T-cell (primary cell): ENCODE measurements at places on chromosomes 16 and 17.
A peak's percentile ranks its signal among the peaks of the same experiment; 100 is the strongest.

DNA sequence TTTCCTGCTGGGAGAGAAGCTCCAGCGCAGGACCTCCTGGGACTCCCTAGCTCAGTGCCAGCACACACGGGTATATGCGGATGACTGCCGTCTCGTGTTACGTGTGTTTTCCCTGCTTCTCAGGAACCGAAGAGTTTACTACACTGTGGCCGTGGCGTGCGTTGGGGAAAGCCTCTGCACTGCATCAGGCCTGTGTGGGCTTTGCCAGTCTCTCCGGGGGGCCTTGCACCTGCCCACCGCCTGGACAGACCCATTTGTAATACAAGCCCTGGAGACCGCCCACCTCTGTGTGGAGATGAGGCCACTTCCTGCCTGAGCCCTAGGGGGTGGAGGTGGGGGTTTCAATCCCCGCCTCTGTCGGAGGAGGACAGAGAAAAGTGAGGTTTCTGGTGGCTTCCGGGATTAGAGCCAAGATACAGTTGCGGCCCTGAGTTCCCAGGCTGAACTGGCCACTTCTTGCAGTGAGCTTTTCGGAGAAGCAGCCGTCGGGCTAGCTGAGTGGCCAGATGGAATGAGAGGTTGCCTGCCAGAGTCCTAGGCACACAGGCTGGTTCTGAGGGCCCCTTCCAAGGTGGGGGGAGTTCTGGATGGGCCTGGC is 43.4 kb upstream of the GSE1 start:
- peak; percentile 43 for DNase-seq

DNA sequence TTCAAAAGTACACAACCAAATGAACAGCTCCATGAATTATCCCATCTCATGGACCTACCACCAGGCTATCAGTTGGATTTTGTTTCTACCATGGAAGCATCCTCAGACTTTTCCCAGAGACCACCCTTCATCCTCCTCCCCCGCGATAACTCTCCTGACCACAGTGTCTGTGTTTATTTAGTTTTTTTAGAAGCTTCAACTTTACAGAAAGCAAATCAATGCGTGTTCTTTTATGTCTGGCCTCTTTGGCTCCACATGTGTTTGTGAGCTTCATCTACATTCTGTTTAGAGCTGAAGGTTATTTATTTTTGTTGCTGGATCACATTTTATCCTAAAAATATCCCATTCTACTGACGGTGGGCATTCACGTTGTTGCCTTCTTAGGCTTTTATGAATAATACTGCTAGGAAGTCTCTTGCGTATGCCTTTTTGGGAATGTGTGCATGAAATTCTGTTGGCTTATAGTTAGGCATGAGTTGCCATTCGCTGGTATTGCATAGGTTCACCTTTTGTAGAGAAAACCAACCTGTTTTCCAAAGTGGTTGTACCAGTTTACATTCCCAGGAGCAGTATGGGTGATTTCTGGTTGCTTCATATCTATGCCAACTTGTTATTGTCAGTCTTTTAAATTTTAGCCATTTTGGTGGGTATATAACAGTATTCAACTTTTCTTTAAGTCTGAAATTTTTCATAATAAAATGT is 83.0 kb downstream of the CMIP start:
- DNase-seq, result no peak

GRCh38 chr17:73566905-73567782 is 77.1 kb downstream of the SDK2 start:
- DNase-seq, result no peak

- no peak for DNase-seq
Measured at GRCh38 chr17:42608305-42609181, 631 bp downstream of the RETREG3 start.

- no peak for DNase-seq
Measured at GRCh38 chr16:68365167-68365817, 54.5 kb downstream of the PRMT7 start.

- no peak for DNase-seq
Measured at GRCh38 chr17:80349751-80350150, 65.2 kb upstream of the ENDOV start.

- DNase-seq, result no peak
Measured at GRCh38 chr17:2937331-2938003, 125.9 kb downstream of the OR1D5 start.

DNA sequence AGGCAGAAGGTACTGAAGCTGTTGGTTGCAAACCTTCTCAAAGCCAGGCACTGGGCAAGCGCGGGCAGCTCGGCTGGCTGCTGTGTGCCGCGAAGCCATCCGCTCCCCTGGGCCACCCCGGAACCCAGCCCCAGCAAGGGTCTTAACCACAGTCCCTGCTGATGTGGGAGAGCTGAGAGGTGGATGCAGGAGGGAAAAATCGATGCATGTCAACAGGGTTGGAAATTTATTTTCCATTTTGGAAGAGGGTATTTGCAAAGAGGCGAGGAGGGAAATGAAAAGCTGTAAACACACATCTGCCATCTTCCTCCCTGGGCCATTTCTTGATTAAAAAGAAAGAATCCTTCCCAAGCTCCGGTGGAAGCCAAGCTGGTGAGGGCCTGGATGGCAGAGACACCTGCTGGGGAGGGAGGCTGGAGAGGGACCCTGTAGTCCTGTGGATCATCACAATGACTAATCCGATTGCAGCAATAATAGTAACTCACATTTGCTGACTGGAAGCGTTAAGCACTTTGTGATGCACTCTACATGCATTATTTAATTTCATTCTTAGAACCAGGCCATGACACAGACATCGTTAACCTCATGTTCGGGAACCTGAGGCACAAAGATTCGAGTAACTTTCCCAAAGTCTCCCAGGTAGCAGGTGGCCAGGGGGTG is 13.9 kb upstream of the TBX2 start:
- DNase-seq, result no peak

GRCh38 chr17:50388728-50389127 is 8.6 kb downstream of the LRRC59 start:
- DNase-seq, result no peak

- no peak for DNase-seq
Measured at GRCh38 chr16:35391328-35391727, 1931.9 kb downstream of the TP53TG3F start.

DNA sequence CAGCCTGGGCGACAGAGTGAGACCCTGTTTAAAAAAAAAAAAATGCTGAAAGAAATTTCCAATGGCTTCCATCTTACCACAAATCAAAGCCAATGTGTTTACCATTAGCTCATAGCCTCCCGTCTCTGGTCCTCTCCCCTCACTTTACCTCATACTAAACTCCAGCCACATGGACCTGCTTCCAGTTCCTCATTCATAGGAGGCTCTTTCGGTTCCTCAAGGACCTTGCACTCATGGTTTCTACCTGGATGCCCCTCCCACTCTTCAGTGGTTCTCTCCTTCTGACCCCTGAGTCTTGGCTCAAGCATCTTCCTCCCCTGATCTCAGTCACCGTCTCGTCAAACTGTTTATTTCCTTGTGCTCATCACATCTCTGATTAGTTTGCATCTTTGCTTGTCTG is 3.8 kb upstream of the DEF8 start:
- DNase-seq, result no peak

GRCh38 chr17:27640790-27641189 is 9.8 kb downstream of the LGALS9 start:
- DNase-seq, result no peak

GRCh38 chr16:81623365-81624102 is 155.6 kb upstream of the PLCG2 start:
- peak; percentile 45 for DNase-seq

- DNase-seq, result no peak
Measured at GRCh38 chr16:57865746-57866528, 63.6 kb upstream of the KIFC3 start.

GRCh38 chr17:1124896-1125787 is 54.6 kb downstream of the ABR start:
- no peak for DNase-seq

GRCh38 chr17:1995907-1996799 is 29.0 kb downstream of the RTN4RL1 start:
- DNase-seq, result no peak

- no peak for DNase-seq
Measured at GRCh38 chr16:10607157-10607556, 26.8 kb upstream of the EMP2 start.

GRCh38 chr16:28210979-28211588 is 681 bp downstream of the XPO6 start:
- DNase-seq, result peak; percentile 61

GRCh38 chr16:67760206-67760955 is 41.3 kb upstream of the GFOD2 start:
- no peak for DNase-seq

- no peak for DNase-seq
Measured at GRCh38 chr17:82236142-82236971, 7.5 kb downstream of the SLC16A3 start.

- DNase-seq, result peak; percentile 2
Measured at GRCh38 chr17:6548578-6549330, 7.6 kb downstream of the PITPNM3 start.

DNA sequence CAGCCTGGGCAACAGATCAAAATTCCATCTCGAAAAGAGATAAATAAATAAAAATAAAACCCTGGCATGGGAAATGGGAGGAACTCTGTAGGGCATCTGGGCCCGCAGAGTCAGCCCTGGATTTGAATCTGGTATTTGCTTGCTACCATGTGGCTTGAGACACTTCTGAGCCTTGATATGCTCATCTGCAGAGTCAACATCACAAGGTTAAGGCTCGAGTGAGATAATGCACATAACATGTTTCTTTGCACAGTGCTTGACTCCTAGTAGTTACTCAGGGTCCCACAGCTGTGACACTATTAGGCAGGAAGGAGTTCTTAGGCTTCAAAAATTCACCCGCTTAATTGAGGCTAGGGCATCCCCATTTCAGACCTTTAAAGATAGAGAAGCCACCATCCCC is 21.3 kb downstream of the CDK5RAP3 start:
- no peak for DNase-seq

DNA sequence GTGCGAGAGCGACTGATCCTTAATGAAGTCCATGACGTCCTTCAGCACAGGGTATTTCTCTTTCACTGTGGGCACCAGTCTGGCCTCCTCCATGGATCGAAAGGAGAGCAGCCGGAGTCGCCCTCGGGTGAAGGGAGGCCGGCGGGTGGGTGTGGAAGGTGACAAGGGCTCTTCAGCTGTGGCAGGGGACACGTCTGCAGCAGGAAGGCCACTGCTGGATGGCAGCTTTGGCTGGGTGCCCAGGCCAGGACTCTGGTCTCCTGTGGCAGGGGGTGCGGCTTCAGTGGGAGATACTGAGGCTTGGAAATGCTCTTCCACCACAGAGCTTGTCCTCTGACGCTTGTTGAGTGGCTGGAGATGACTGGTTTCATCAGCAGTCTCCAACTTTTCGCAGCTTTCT is 78.5 kb downstream of the ZZEF1 start:
- no peak for DNase-seq

GRCh38 chr17:63039342-63039741 is 73.3 kb downstream of the TANC2 start:
- DNase-seq, result no peak

- no peak for DNase-seq
Measured at GRCh38 chr16:1175566-1176279, 22.8 kb downstream of the CACNA1H start.

- no peak for DNase-seq
Measured at GRCh38 chr16:53503991-53504663, 1.1 kb upstream of the AKTIP start.

DNA sequence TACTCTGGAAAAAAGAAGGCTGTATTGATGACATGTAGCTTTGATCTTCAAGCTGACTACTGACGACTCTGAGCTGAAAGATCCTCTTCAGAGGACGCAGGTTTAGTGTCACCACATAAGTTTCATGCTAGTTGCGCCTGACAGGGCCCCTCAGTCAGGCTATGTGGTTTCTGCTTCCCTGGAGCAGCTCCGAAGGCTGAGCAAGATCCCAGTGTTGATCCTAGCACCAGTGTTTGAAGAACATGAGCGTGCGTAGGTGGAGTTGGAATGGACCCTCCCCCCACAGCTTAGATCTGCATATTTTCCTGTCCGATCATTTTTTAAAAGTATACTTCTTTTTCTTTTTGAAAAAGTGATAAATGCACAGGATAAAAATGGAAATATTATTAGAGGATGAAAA is 17.3 kb downstream of the BANP start:
- DNase-seq, result no peak

DNA sequence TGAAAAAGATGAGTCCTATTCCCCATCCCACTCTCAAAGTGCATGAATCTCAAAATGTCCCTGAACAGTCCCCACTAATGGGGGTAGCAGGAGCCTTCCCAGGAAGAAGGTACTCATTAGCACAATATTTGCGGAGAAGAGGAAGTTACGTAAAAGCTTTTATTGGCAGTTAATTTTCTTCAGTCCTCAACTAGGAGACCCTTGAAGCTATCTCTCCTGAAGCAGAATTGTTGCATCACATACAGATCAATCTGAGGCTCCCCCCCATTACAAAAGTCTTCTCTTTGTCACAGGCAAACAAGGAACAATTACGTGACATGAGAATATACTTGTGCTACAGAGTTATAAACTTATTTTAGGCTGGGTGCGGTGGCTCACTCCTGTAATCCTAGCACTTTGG is 14.2 kb downstream of the SLFN12L start:
- DNase-seq, result no peak

GRCh38 chr16:84738255-84739038 is 38.6 kb downstream of the USP10 start:
- peak; percentile 56 for DNase-seq

GRCh38 chr16:56871172-56871593 is 6.2 kb downstream of the SLC12A3 start:
- DNase-seq, result no peak

- DNase-seq, result no peak
Measured at GRCh38 chr17:59425085-59425931, 93.9 kb downstream of the YPEL2 start.

- DNase-seq, result no peak
Measured at GRCh38 chr16:65876056-65876408, 490.5 kb upstream of the CDH5 start.

GRCh38 chr16:89615596-89616090 is 2.2 kb downstream of the DPEP1 start:
- DNase-seq, result peak; percentile 17

- no peak for DNase-seq
Measured at GRCh38 chr17:69045646-69046045, 15.1 kb downstream of the ABCA9 start.

DNA sequence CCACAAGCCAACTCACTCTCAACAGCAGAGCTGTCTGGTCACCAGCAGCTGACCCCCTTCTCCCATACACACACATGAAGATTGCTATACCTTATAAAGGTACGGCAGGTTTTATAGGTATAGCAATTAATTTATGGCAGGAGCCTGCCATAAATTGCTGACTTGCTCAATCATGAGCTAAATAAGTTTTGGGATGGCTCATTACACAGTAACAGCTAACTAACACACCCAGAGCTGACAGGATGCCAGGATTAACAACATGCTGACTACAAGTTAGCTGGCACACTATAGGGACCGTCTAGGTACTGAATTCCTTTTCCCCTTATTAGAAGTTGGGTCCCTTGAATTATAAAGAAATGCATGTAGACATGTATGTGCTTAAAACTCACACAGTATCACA is 150.3 kb upstream of the KCNJ18 start:
- DNase-seq, result no peak
